ENCODE measurements at places on chromosomes 6 and 20. TPM values are rescaled to one million over a fixed set of nuclear protein-coding genes. Genes with fewer than 3 reads are reported as not detected.

Gene KCNK17
- not detected for total RNA-seq

- no peak overlapping the region for H3K27ac ChIP-seq
- H3K4me3 ChIP-seq: no peak overlapping the region
- no peaks in the 10 kb centered on the region for H3K36me3 ChIP-seq
- H3K4me1 ChIP-seq: peaks cover 43% of the 10 kb centered on the region
- no peak for DNase-seq
These were observed 77.5 kb downstream of the NCOA7 start for GRCh38 chr6:125868252-125868651.

DNA sequence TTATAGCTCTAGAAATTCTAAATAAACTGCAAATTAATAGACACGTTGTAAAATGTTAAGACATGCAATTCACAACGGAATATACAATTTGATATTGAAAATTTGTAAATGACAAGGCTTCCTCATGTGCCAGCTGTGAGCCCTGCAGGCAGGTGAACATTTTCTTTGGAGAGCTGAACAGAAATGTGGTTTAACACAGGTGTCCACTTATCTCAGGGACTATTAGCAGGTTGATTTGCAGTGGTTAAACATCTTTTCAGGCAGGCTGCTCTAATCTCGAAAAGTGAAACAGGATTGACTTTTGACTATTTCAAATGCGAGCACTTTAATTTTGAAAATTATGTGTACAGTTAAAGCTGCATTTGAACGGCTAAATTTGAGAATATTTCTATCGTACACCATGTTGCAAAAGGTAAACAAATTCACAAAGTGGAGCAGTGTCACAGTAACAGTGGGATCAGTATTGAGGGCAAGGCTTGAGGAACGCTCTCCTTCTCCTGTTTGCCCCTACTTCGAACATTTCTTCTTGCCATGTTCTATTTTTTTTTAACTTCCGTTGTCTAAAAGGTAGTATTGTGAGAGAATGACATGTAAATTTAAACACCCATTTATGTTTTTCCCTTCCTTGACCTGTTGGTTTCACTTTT lies 210.8 kb downstream of the CDKAL1 start:
- peaks cover 31% of the 10 kb centered on the region for H3K4me1 ChIP-seq

DNA sequence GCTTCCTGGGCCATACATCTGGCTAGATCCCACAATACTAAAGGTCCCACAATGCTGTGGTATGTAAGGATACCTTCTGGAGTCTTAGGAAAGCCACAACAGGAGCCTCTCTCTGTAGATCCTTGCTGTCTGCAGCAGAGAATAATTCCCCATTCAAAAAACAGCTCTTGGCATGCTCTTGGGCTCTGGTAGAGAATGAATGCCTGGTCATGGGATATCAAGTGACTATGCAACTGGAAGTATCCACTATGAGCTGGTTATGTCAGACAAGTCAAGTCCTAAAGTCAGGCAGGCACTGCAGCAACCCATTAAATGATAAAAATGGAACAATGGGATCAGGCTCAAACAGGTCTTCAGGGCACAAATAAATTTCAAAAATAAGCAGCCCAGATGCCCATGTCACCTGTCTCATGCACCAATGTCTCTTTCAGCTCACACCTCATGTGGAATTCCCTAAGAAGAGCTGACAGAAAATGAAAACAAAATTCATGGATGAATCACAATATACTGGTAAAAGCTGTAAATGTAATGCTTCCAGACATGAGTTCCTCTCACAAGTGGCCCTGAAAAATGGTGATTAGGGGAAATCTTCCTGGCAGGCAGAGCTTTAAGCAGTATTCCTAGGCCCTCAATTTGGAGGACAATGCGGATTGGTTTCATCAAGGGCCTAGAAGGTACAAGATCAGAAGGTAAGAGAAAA lies 4.3 kb downstream of the AK9 start:
- no peak overlapping the region for H3K4me3 ChIP-seq
- H3K27ac ChIP-seq: no peak overlapping the region
- H3K4me1 ChIP-seq: peaks cover 11% of the 10 kb centered on the region
- peaks cover 14% of the 10 kb centered on the region for H3K36me3 ChIP-seq

DNA sequence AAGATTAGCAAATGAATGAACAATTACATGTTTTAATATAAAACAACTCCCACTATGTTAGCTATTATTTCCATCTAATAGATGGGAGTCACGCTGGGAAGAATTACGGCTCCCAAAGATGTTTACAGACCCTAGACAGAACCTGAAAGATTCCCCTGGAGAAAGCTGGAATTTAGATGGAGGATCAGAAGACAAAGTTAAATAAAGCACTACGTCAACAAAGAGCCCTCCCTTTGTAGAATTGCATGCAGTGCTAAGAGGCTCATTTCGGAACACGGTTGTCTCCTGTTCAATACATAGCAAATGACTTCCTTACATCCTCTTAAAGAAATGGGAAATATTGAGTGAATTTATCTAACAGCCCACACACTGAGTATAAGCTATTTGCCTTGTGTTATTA lies 328.3 kb downstream of the CBLN4 start:
- H3K4me1 ChIP-seq: no peaks in the 10 kb centered on the region
- H3K4me3 ChIP-seq: no peak overlapping the region
- H3K27ac ChIP-seq: no peak overlapping the region
- H3K27me3 ChIP-seq: peaks cover 2% of the 10 kb centered on the region
- no peaks in the 10 kb centered on the region for H3K36me3 ChIP-seq

- H3K27ac ChIP-seq: no peak overlapping the region
- H3K4me3 ChIP-seq: no peak overlapping the region
- H3K36me3 ChIP-seq: peaks cover 24% of the 10 kb centered on the region
- H3K4me1 ChIP-seq: no peaks in the 10 kb centered on the region
These were observed 72.6 kb downstream of the REV3L start for GRCh38 chr6:111410371-111410770.

DNA sequence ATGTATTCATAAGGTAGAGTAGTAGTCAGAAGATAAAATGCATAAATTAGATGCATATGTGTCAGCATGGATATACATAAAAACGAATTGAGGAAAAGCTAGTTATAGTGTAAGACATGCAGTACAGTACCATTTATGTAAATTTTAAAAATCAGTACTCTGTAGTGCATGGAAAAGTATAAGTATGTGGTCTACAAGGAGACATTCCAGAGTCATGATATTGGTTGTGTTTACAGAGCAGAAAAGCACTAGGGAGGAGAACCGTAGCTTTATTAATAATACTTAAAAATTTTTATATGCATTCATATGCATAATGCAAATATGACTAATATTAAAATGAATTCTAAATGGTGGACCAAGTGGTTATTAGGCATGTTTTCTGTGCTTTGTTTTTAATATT lies 220.0 kb downstream of the ZFAND3 start:
- no peak overlapping the region for H3K4me3 ChIP-seq
- peaks cover 18% of the 10 kb centered on the region for H3K4me1 ChIP-seq
- no peaks in the 10 kb centered on the region for H3K27me3 ChIP-seq
- H3K36me3 ChIP-seq: peaks cover 7% of the 10 kb centered on the region

Data from mesothelial cell of epicardium (in vitro differentiated cells).